ENCODE measurements at places on chromosomes 7 and 10. TPM values are rescaled to one million over a fixed set of nuclear protein-coding genes. Genes with fewer than 3 reads are reported as not detected.

CYP2C19 gene
- not detected for total RNA-seq

TRIM56 gene
- 60.0 TPM for total RNA-seq

LRRC18 gene
- total RNA-seq, result not detected

TMEM273 gene
- 41.0 TPM for total RNA-seq

ENO4 gene
- not detected for total RNA-seq

OR2A5 gene
- total RNA-seq, result not detected

HOXA7 gene
- not detected for total RNA-seq

HOXA13 gene
- not detected for total RNA-seq

ZNF117 gene
- total RNA-seq, result 5.8 TPM

RNF32 gene
- 4.8 TPM for total RNA-seq

FRMD4A gene
- total RNA-seq, result 0.05 TPM

C10orf105 gene
- 0.61 TPM for total RNA-seq

PRSS2 gene
- total RNA-seq, result not detected

LIPJ gene
- total RNA-seq, result 0.18 TPM

CALCR gene
- not detected for total RNA-seq

HTR5A gene
- total RNA-seq, result not detected

AKR1C1 gene
- 1.7 TPM for total RNA-seq

DDC gene
- 0.55 TPM for total RNA-seq

IFRD1 gene
- 36.0 TPM for total RNA-seq

ACTL6B gene
- not detected for total RNA-seq

GNA12 gene
- 22.4 TPM for total RNA-seq

Measured in T-helper 2 cell treated with Interferon-gamma antibody and Interleukin-4, amounts not matched to agents 100 ng/mL and 5 ng/mL, for 36 hours (primary cell).